Upper lobe of left lung (tissue), 6 donors: ENCODE measurements at places on chromosomes 5 and 9. TPM values are rescaled to one million over a fixed set of nuclear protein-coding genes. Genes with fewer than 3 reads are reported as not detected.
A peak's percentile ranks its signal among the peaks of the same experiment; 100 is the strongest.

DNA sequence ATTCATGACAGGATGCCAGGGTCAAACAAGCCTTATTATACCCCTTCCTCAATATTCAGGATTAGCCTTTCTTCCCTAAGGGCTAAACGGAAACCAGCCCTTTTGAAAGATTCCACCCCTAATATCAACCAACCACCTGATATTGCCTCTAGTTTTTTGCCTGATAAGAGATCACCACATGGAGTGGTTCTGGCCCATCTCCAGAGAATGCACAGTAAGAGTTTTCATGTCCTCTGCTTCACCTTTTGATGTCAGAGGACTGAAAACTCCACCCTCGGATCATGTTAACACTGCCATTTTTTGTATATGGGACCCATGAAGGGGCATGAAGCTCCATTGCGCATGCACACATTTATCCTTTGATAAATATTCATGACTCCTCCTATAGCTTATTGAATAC is 5.8 kb upstream of the LNPEP start:
- no peak for DNase-seq

- DNase-seq, result no peak
Measured at GRCh38 chr9:92607088-92607487, 62.8 kb downstream of the IPPK start.

C6 gene
- total RNA-seq, result 35.6 TPM

DNA sequence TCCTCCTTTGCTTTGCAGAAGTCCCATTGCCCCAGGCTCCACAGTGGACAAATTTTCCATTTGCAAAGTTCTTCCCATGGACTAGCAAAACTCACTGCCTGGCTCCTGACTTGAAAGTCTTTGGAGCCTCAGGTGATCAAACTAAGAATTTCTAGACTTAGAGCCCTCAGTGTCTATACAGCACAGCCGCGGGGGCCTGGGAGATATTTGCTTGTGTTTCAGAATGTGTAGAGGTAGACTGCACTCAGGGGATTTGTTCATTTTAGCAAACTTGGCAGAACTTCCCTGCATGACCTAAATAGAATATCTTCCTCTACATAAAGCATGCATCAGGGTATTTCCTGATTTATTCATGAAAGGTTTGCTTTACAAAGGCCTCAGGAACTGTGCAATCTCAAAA is 384.2 kb upstream of the ZNF462 start:
- DNase-seq, result no peak

DNA sequence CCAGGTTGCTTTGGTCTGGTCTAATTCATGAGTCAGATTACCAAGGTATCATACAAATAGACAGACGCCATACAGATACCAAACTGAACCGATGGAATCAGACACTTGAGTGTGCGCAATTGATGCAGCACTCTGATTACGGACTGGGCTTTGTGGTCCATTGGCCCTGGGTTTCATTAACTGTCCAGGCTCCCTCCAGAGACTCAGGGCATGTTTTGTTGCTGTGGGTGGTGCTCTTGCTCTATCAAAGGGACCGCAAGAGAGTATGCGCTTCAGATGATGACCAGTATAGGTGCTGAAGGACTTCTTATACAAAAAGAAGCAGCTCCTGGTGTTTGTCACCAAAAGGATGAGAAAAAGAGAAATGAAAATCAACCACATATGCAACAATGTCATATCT is 36.9 kb upstream of the ANKRD55 start:
- DNase-seq, result no peak

MED7 gene
- 10.1 TPM for total RNA-seq

- no peak for DNase-seq
Measured at GRCh38 chr5:127079994-127080491, 6.7 kb upstream of the C5orf63 start.

DNA sequence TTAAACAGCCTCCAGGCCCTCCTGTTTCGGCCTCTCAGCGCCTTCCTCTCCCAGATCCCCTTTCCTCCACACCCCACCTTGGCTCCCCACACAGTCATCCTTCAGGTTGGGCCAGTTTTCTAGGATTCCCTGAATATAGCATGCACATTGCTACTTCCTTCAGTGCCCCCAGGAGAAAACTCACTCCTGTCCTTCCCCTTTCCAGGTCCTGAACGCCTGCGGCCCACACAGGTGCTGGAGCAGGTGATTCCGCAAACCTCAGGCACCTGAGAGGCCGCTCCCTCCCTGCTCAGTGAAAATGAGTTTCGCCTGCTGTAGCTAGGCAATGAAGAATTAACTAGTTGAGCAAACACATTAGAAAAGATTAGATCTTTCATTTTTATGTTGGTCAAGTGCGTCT is 185.0 kb downstream of the MED10 start:
- DNase-seq, result no peak

DNA sequence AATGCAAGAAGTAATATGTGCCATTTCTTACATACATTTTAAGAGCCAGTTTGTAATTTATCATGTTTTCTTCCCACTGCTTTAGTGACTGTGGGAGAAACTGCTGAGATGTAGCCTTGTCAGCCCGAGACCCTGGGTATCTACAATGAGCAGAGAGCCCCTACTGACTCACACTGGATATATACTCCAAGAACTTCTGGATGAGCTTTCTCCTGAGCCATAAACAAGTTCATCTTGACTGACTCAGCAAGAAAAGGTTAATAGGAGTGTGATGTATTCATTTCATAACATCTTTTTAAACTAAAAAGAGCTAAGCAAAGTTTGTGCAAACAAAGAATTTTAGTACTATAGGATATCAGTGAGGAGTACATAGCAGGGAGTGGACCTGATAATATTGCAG is 182.5 kb downstream of the EDIL3 start:
- DNase-seq, result no peak

GRCh38 chr5:160774666-160775315 is 77.2 kb downstream of the ATP10B start:
- DNase-seq, result no peak

GRCh38 chr5:165305596-165305995 is 1800.2 kb downstream of the MAT2B start:
- DNase-seq, result no peak

ARL14EPL gene
- total RNA-seq, result not detected

LCN1 gene
- total RNA-seq, result not detected

DNA sequence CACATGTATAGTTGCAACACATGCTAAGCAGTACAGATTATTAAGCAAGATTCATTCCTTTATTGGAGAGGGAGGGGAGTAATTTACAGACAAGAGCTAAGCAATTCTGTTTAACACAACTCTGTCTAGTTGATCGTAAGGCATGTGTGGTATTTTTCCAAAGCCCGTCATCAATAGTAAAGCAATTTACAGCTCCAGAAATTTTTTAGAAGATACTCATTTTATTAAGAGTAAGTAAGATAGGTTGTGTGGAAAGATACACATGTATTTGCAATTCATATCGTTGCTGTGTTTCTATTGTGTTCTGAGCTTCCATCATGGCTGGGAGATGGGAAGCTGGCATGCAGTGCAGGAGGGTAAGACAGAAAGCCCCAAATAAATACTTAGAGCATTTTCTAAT is 289.2 kb upstream of the TMEM161B start:
- no peak for DNase-seq

DNA sequence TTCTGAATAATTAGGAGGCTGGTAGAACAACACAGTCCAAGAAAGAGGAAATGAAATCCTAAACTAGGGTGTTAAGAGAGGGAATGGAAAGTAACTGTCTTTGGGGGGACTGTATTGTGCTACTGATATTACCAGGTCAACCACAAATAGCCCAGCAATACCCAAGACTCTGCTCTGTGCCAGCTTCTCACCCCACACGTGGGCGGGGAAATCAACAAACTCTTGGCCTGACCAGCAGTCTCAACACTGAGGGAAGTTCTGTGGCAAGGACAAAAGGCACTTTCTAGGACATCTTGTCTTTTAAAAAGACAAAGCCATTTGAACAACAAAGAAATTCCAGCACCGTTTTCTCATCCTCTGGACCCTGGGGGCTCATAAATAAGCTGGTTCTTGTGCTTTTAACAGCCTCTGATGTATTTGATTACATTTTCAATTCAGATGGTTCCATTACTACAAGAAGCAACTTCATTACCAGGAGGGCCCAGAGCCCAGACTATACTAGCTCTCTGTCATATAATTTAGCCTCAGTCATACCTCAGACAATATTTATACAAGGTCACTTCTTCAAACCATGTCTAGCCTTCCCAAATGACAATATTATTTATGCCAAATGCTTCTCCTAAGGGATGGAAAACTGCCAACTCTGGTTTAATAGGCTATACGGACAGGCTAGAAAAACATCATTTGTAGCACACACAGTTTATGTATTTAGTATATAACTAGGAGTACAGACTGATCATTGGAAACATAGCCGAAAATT is 297.8 kb downstream of the CWC27 start:
- DNase-seq, result peak; percentile 33

DNA sequence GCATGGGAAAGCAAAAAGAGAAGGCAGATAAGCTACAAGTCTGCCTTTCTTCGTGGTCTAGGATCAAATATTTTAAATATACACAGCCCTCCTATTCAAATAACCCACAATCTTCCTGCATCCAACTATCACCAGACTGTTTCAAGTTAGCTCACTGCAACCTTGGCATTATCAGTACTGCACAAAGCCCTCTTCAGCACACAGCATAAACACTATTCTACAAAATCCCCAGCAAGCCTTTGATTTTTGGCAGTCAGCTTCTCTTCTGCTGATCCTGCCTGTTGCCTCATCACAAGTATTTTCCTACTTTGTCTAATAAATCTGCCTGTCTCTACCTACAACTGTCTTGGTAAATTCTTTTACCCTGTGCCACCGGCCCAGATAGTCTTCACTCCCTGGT is 142.9 kb downstream of the COX7C start:
- DNase-seq, result no peak

GRCh38 chr9:84304166-84304565 is 36.4 kb downstream of the SLC28A3 start:
- no peak for DNase-seq

TNC gene
- 31.5 TPM for total RNA-seq

GRCh38 chr5:89034588-89034987 is 151.6 kb upstream of the MEF2C start:
- no peak for DNase-seq

DNA sequence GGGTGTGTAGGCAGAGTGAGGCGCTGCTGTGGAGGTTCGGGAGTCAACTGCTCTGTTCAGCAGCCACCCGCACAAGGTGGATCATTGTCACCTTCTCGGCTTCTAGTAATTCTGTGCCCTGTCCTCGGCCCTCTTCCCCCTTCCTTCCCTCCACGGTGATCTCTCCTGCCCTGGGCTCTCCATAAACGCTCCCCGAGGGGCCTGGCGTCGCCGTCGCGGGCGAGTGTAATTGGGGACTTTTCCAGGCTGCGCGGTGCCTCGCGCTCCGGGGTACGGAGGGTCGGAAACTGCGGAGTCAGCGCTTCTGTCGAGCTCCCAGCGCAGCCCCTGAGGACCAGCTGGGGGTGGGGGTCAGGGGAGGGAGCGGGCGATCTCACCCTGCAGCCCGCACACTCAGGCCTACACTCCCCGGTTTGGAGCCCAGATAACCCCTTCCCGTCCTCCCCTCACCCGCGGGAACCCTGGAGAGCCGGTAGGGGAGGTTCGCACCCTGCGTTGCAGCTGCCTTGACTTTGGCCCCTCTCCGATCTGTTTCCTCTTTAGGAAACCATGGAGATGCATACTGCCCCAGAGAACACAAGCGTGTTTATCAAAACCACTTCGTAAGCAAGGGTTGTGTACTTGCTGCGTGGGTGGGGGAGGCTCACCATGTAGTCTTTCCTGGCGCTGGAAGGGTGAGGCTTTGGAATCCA is 188.3 kb upstream of the ZNF618 start:
- DNase-seq, result peak; percentile 66

NFIB gene
- 42.5 TPM for total RNA-seq

DNA sequence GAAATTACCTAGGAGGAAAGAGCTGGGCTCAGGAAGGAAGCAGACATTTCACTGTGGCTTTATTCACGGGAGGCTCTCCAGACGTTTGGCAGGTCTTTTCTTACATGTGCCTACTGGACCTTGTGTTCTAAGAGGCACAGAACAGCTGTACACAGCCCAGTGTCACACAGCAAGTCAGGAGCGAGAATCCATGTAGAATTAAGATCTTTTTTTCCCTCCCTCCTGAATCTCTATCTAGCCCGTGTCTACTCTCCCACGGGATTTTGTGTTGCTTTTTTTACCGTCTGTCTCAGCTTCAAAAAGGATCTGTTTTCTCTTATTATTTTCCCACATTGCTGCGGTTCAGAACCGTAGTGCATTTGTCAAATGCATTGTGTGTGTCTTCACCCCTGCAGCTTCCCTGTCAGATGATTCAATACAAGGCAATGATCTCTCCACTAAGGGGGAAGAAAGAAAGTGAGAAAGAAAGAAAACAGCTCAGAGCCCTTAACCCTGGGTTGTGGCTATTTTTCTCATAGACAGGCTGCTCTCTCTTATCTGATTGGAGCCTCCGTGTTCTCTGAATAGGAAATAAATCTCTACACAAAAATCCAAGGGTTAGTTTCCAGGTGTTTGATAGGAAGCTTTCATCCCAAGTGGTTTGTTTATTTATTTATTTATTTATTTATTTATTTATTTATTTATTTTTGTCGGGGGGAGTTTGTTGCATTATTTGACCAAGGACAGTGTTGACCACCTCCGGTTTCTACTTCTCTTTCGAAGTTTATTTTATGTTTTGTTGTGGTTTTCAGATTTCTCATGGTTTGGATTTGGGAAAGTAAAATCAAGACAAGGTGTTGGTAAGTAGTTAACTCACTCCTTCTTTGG is 191.0 kb downstream of the NTRK2 start:
- DNase-seq, result no peak

GRCh38 chr9:114969269-114969668 is 38.9 kb upstream of the TNFSF8 start:
- no peak for DNase-seq

DNA sequence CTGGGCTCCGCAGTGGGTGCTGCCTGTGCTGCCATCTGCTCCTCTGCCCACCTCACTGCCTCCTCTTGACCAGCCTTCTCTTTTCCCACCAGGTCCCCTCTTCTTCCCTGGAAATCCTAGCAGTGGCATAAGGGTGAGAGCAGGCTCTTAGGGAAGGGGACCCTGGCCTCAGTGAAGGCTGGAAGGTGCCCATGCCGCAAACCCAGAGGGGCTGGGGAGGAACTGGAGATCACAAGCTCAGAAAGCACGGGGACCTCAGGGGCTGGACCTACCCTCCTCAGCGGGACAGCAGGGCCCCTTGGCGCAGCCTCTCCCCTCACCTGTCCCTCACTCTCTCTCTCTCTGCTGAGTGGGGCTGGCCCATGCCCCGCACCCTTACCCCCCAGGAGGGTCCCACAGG is 144.4 kb upstream of the IRX2 start:
- no peak for DNase-seq
